Thoracic aorta endothelial cell (primary cell): ENCODE measurements at places on chromosomes 6 and 20. TPM values are rescaled to one million over a fixed set of nuclear protein-coding genes. Genes with fewer than 3 reads are reported as not detected.

FARS2 gene
- 24.6 and 27.2 TPM in 2 replicates for total RNA-seq

CD40 gene
- total RNA-seq = 8.4 and 19.2 TPM in 2 replicates

GLP1R gene
- not detected in 2 replicates for total RNA-seq

ECT2L gene
- not detected in 2 replicates for total RNA-seq

PREX1 gene
- 99.1 and 113 TPM in 2 replicates for total RNA-seq

SIRPA gene
- total RNA-seq = 20.2 and 29.4 TPM in 2 replicates

GCNT2 gene
- 14.5 and 19.8 TPM in 2 replicates for total RNA-seq

FIG4 gene
- 18.1 and 18.6 TPM in 2 replicates for total RNA-seq

PLA2G7 gene
- total RNA-seq = 0.50 TPM in 1 of 2 replicates, not detected in the other

IPCEF1 gene
- total RNA-seq = 0.29 TPM in 1 of 2 replicates, not detected in the other

GMEB2 gene
- total RNA-seq = 8.6 and 10.6 TPM in 2 replicates

TNNC2 gene
- not detected in 2 replicates for total RNA-seq

SMLR1 gene
- total RNA-seq = not detected in 2 replicates

AVP gene
- not detected in 2 replicates for total RNA-seq

MDFI gene
- 24.6 and 38.1 TPM in 2 replicates for total RNA-seq

NKX2-2 gene
- total RNA-seq = not detected in 2 replicates

PCMTD2 gene
- total RNA-seq = 41.9 and 46.5 TPM in 2 replicates

SAMD3 gene
- total RNA-seq = not detected in 2 replicates
